Muscle of leg (tissue), 16 donors: ENCODE measurements at places on chromosomes 12 and 14. TPM values are rescaled to one million over a fixed set of nuclear protein-coding genes. Genes with fewer than 3 reads are reported as not detected.

Gene CLEC9A
- total RNA-seq = 0.18 TPM

Gene RNASE7
- not detected for total RNA-seq

Gene GALNT8
- total RNA-seq = 5.5 TPM

Gene ITGA7
- 255 TPM for total RNA-seq

Gene REM2
- 0.13 TPM for total RNA-seq

Gene TSHR
- 0.31 TPM for total RNA-seq

Gene PLBD1
- total RNA-seq = 23.2 TPM

DNA sequence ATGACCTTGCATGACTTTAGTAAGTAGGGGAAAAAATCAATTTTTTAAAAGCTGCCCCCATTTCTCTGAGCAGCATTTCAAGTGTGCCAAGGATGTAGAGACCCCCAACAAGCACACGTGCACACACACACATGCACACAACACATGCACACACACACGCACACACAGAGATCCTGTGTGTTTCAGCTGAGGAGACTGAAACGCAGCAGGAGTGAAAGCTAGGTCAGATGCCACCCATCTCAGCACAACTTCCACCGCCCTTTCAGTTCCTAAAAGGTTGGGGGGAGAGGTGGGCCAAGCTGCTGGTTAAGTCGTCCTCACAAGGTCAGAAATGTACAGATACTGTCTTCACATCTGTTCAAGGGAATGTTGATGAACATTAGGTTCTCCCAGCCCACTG lies 13.9 kb downstream of the MYL2 start:
- H3K36me3 ChIP-seq = no peaks in the 10 kb centered on the region
- H3K27ac ChIP-seq = no peak overlapping the region
- DNase-seq = no peak
- peaks cover 6% of the 10 kb centered on the region for H3K27me3 ChIP-seq
- H3K4me1 ChIP-seq = no peaks in the 10 kb centered on the region
- H3K4me3 ChIP-seq = no peak overlapping the region

DNA sequence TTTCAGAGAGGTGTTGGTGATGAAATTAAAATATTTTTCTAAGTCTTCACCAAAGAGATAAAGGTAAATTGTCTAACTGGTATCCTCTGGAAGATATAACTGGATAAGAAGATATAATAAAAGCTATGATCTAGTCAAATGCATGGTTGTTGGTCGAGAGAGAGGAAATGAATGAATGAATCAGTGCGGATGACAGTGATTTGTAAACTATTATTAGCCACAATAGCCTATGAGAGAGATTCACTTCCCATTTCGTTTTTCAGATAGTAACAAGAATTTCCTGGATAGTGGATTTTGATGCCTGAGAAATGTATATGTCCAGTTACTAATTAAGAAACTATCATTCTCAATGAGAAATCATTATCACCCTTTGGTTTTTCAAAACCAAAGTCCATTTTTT lies 63.1 kb downstream of the HEATR5A start:
- H3K27ac ChIP-seq = no peak overlapping the region
- no peak for DNase-seq
- no peaks in the 10 kb centered on the region for H3K27me3 ChIP-seq
- no peak overlapping the region for H3K4me3 ChIP-seq
- peaks cover 14% of the 10 kb centered on the region for H3K36me3 ChIP-seq
- no peaks in the 10 kb centered on the region for H3K4me1 ChIP-seq

- no peak for DNase-seq
- peaks cover 2% of the 10 kb centered on the region for H3K4me1 ChIP-seq
- no peaks in the 10 kb centered on the region for H3K27me3 ChIP-seq
- H3K27ac ChIP-seq = no peak overlapping the region
- peaks cover 7% of the 10 kb centered on the region for H3K36me3 ChIP-seq
These were observed 10.1 kb downstream of the RAP1B start for GRCh38 chr12:68620519-68621471.

DNA sequence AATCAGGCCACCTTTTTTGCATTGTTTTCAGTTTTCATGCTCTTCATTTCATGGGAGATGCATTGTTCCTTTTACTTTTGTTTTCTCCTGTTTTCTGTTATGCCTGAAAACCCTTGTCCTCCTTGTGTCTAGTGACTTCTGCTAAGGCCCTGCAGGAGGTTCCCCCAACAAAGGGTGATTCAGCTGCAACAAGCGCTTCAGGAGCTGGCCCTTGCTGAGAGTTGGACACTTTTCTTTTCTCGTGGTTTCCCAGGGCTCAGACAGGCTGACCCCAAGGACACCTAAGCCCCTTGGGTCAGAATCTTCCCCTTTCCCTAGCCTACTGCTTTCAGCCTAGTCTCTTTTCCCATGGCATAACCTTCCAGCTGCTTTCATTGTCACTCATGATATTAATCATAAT lies 98.9 kb downstream of the PLXNC1 start:
- H3K4me3 ChIP-seq = no peak overlapping the region
- H3K27me3 ChIP-seq = no peaks in the 10 kb centered on the region
- H3K27ac ChIP-seq = no peak overlapping the region
- peaks cover 2% of the 10 kb centered on the region for H3K36me3 ChIP-seq

- no peaks in the 10 kb centered on the region for H3K4me1 ChIP-seq
- H3K36me3 ChIP-seq = no peaks in the 10 kb centered on the region
- no peak overlapping the region for H3K4me3 ChIP-seq
- peak; percentile 12 for DNase-seq
- H3K27me3 ChIP-seq = no peaks in the 10 kb centered on the region
These were observed 25.4 kb downstream of the AP5M1 start for GRCh38 chr14:57293866-57294837.

DNA sequence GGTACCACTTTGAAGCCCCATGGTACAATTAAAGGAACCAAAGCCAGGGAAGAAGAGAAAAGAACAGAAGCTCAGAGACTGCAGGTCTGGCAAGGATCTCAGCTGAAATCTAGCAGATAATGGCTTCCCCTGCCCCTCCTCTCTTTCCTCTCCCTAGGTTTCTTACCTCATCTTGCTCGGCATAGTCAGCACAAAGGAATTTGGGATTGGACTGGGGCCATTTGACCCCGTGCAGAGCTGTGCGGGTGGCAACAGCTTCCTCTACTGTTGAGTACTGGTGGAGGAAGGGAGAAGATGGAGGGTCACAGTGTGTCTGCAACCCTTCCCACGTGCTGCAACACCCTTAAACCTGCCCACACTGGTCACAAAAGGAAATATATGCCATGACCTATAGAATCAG lies 4.7 kb upstream of the CDH24 start:
- no peak overlapping the region for H3K4me3 ChIP-seq
- peaks cover 10% of the 10 kb centered on the region for H3K4me1 ChIP-seq
- no peaks in the 10 kb centered on the region for H3K27me3 ChIP-seq
- peak; percentile 56 for DNase-seq
- H3K27ac ChIP-seq = no peak overlapping the region

DNA sequence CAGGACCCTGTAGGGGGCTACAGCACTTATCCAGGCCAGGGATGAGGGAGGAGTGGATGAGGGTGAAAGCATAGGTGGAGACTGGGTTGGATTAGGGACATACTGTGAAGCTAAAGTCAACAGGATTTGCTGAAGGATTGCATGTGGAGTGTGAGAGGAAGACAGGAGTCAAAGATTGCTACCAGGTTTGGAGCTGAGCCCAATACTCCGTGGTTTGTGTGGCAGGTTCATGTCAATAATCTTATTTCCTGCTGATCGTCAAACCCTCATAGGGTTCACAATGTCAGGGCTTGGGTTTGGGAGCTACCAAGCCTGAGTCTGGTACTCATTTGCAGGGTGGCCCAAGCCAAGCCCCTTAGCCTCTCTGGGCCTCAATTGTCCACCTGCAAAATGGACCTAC lies 77.1 kb upstream of the PLXNC1 start:
- H3K36me3 ChIP-seq = no peaks in the 10 kb centered on the region
- no peak for DNase-seq
- no peak overlapping the region for H3K27ac ChIP-seq

GRCh38 chr12:67400742-67401141 lies 131.6 kb downstream of the CAND1 start:
- no peaks in the 10 kb centered on the region for H3K27me3 ChIP-seq
- no peak for DNase-seq
- H3K27ac ChIP-seq = no peak overlapping the region
- H3K4me1 ChIP-seq = peaks cover 2% of the 10 kb centered on the region

DNA sequence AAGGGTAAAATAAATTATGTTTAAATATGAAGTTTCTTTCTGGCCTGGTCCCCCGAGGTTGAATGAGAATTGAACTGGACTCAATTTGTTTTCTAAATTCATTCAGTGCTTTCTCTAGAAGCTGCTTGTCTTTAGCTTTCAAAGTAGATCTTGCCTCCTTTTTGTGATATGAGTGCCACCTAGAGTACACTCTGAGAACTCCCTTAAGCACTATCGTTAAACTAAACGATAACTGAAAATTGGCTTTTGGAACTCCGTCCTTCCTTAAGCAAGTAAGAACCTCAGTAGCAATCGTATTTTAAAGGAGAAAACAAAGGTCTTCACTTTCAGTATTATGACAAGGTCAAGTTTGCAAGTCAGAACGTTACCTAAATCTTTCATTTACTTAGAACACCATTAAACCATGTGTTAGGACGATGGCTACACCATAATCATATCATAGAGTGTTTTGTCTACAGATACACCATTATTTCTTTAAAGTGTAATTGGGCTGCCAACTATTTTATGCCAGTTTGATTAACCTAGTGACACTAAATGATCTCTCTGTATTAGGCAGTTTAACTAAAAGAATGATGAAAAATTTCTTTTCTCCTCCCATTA lies 364.8 kb downstream of the SNAPC1 start:
- no peaks in the 10 kb centered on the region for H3K27me3 ChIP-seq
- no peak overlapping the region for H3K27ac ChIP-seq
- H3K4me3 ChIP-seq = no peak overlapping the region
- DNase-seq = peak; percentile 77

DNA sequence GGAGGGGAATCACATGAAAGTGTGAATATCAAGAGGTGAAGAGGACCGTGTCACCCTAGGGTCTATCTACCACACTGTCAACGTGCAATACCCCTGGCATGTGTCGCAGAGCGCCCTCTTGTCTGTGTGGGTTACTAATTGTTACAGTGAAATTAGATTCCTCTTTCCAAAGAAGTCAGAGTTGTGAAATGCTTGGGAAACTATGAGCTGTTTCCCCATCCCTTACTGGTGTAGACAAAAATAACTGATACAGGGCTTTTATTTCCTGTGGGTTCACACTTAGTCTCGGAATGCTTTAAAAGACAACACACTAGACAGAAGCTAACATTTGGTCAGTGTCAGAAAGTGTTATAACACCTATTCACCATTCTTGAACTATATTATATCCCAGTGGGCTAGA lies 597.3 kb downstream of the NRXN3 start:
- no peaks in the 10 kb centered on the region for H3K36me3 ChIP-seq
- H3K4me1 ChIP-seq = no peaks in the 10 kb centered on the region
- H3K27ac ChIP-seq = no peak overlapping the region
- no peaks in the 10 kb centered on the region for H3K27me3 ChIP-seq
- H3K4me3 ChIP-seq = no peak overlapping the region

- no peaks in the 10 kb centered on the region for H3K27me3 ChIP-seq
- DNase-seq = peak; percentile 53
- H3K4me1 ChIP-seq = no peaks in the 10 kb centered on the region
These were observed 30.9 kb downstream of the ERGIC2 start for GRCh38 chr12:29350080-29350479.

DNA sequence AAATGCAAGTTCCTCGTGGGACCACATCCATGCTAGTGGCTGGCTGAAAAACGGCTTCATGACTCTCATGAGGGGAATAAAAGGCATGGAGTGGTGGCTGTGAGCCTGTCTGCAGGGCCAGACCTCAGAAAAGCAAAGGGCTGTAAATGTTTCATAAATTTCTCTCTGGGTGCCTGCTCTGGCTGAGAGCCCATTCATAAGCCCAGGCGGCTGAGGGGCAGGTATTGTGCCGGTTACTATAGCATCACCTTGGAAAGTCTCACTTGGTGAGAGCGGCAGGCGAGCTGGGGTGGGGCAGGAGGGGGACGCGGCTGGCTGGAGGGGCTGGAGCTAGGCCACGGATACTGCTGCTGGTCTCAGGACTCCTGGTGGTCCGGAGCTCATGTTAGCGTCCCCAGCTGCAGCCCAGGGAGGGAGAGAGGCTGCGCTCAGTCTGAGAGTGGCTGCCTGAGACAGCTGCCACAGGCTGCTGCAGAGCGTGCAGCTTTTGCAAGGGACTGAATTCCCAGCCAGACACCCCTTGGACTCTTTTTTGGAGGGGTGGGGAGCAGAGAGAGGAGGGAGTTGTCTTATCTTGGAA lies at the start of gene SLC17A8:
Gene SLC17A8 (plus strand): TSS at position 431 of the 580 bp plus-strand sequence. CDS start 318 bp downstream, outside the sequence.
- H3K27me3 ChIP-seq = peaks cover 9% of the 10 kb centered on the region
- H3K4me1 ChIP-seq = peaks cover 16% of the 10 kb centered on the region
- peak; percentile 57 for DNase-seq
- H3K27ac ChIP-seq = no peak within 1 kb of the TSS

- H3K4me3 ChIP-seq = no peak overlapping the region
- H3K36me3 ChIP-seq = no peaks in the 10 kb centered on the region
- peaks cover 34% of the 10 kb centered on the region for H3K4me1 ChIP-seq
- no peak overlapping the region for H3K27ac ChIP-seq
- no peak for DNase-seq
These were observed 66.0 kb upstream of the RIN3 start for GRCh38 chr14:92447416-92448197.

DNA sequence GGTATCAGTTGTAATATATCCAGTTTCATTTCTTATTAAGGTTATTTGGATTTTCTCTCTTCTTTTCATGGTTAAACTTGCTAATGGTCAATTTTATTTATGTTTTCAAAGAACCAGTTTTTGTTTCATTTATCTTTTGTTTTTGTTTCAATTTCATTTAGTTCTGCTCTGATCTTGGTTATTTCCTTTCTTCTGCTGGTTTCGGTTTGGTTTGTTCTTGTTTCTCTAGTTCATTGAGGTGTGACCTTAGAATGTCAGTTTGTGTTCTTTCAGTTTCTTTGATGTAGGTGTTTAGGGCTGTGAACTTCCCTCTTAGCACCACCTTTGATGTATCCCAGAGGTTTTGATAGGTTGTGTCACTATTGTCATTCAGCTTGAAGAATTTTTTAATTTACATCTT lies 145.6 kb upstream of the SLCO1B1 start:
- DNase-seq = no peak
- no peaks in the 10 kb centered on the region for H3K36me3 ChIP-seq
- no peak overlapping the region for H3K4me3 ChIP-seq
- no peak overlapping the region for H3K27ac ChIP-seq

GRCh38 chr12:54579258-54579657 lies 9.2 kb downstream of the PPP1R1A start:
- H3K4me3 ChIP-seq = no peak overlapping the region
- DNase-seq = no peak
- peaks cover 8% of the 10 kb centered on the region for H3K27me3 ChIP-seq
- peaks cover 5% of the 10 kb centered on the region for H3K36me3 ChIP-seq

GRCh38 chr14:75667099-75667765 lies 6.2 kb downstream of the TTLL5 start:
- H3K27me3 ChIP-seq = no peaks in the 10 kb centered on the region
- no peak overlapping the region for H3K4me3 ChIP-seq
- no peak overlapping the region for H3K27ac ChIP-seq
- no peaks in the 10 kb centered on the region for H3K4me1 ChIP-seq
- peaks cover 10% of the 10 kb centered on the region for H3K36me3 ChIP-seq

DNA sequence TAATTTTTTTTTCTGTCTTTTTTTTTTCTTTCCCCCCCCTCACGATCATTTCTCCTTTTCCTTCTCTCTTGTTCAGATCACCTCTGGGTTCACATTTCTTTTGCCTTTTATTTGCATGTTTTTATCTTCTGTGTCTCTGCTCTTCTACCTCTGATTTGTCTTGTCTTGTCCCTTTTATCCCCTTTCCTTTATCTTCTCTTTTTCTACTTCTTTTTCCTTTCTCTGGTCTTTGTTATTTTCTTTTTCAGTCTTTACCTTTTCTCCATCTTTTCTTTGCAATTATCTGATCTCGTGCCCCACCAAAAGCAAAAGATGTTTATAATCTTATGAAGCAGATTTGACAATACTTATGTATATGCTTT lies 77.8 kb upstream of the RAP1B start:
- H3K27me3 ChIP-seq = no peaks in the 10 kb centered on the region
- no peak overlapping the region for H3K4me3 ChIP-seq
- no peaks in the 10 kb centered on the region for H3K4me1 ChIP-seq
- H3K27ac ChIP-seq = no peak overlapping the region
- H3K36me3 ChIP-seq = no peaks in the 10 kb centered on the region
- no peak for DNase-seq
